Glutamatergic neuron (in vitro differentiated cells): ENCODE measurements at places on chromosomes 12 and 14.

GRCh38 chr14:23074906-23075305 is 17.6 kb upstream of the CDH24 start:
- no peak for DNase-seq

- no peak for DNase-seq
Measured at GRCh38 chr12:25500651-25501050, 52.4 kb downstream of the LMNTD1 start.

DNA sequence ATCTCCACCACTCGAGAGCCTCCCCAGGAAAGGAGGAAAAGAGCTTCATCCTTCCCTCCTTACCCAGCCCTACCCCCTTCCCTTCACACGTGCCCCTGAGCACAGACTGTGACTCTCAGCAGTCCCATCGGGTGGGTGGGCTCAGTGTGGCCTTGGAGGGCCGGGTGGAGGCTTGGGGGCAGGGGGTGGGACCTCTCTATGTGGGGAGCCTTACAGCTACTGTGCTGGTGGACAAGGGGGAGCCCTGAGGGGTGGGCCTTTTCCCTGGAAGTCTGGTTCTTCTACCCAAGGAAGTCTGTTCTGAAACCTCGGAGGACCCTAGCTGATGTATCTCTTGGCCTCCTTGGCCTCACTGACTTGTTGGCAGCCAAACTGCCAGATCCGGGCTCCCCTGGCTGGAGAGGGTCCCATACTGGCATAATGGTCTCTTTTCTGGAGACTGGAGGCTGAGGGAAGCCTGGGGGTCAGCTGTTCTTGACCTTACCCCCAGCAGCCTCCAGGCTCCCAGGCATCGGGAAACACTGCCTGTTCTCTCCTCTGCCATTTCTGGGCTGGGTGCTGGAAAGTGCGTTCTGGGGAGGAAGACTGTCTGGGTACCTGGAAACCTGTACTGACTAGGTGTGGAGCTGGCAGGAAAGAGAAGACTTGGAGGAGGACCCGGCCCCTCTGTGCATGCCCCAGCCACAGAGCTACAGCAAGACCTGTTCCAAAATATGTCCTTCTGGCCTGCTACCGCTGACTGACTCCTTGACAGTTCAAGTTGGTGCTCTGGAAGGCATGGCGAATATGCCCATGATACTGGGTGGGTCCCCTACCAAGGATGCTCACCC is 7.6 kb downstream of the VASH1 start:
- no peak for DNase-seq

DNA sequence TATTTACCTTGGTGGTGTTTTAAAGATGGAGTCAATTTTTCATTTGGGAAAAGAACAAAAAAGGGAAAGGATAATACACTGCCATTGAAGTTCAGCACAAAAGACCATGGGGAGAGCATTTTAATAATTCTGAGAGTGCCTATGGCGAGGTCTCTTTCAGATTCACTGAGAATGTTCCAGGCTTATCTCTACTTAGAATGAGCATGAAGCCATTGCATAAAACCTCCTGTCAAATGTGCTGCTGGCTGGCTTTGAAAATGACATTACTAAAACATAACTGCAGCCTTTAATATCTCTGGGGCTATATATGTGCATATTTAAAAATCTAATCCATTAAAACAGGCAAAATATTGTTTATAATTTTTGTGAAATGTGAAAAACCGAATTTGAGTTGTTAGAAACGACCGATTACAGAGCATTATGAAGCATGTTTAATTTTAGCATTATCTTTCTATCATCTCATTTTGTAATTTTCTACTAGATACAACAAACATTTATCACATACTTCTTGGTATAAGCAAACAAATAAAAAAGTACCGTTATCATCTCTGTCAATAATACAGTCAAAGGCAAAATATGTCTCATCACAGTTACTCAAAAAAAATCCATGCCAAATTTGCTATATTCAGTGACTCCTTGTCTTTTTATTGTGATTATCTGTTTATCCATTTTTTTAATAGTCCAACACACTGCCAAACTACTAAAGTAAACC is 45.7 kb upstream of the YARS2 start:
- DNase-seq, result no peak

DNA sequence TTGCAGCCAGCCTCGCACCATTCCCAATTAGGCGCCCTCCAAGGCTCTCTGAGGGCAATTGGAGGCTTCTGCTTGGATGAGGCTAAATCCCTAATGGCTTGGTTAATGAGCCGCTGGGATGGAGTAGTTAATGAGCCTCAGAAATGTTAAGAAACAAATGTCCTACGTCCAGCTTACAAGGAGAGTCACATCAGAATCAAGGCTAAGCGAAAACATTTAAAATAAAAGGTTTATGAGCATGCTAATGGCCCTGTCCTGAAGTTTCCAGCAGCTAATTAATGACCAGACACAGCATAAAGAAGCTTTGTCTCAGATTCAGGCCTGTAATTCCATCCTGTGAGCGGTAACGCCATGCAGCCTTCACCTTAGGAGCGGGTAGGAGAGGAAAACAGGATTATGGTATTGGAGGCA is 200.7 kb upstream of the BCL2L14 start:
- DNase-seq, result no peak

- DNase-seq, result no peak
Measured at GRCh38 chr12:101828463-101829196, 2.1 kb downstream of the GNPTAB start.

GRCh38 chr12:49130151-49131050 is 794 bp downstream of the TUBA1B start:
- DNase-seq, result peak; percentile 95
